ENCODE measurements at places on chromosomes 2 and 18. TPM values are rescaled to one million over a fixed set of nuclear protein-coding genes. Genes with fewer than 3 reads are reported as not detected.

DNA sequence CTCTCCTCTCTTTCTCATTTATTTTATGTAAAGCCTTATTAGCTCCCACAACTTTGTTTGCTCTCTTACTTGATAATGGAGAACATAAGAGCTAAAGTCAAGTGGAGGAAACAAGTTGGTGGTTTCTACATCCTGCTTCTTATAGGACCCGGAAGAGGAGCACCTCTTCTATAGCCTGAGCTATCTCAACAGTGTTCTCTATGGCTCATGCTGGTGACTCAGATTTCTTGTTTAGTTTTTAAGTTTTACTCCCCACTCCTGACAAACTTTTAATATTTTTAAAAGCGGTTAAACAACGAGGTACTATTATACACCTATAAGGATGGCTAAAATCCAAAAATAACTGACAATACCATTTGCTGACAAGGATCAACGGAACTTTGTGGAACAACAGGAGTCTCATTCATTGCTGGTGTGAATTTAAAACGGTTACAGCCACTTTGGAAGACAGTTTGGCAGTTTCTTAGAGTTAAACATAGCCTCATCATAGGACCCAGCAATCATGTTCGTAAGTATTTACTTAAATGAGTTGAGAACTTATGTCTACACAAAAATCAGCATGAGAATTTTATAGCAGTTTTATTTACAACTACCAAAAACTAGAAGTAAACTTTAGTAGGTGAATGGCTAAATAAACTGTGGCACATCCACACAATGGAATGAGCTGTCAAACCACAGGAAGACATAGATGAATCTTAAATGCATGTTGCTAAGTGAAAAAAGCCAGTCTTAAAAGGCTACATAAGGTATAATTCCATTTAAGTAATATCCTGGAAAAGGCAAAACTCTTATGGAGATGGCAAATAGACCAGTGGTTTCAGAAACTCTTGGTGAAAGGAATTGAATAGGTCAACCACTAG, 12.7 kb upstream of the CDC42EP3 start:
- H3K27me3 ChIP-seq, result no peaks in the 10 kb centered on the region
- H3K4me3 ChIP-seq, result no peak overlapping the region
- H3K36me3 ChIP-seq, result peaks cover 14% of the 10 kb centered on the region
- peaks cover 28% of the 10 kb centered on the region for H3K4me1 ChIP-seq
- no peak for DNase-seq

DNA sequence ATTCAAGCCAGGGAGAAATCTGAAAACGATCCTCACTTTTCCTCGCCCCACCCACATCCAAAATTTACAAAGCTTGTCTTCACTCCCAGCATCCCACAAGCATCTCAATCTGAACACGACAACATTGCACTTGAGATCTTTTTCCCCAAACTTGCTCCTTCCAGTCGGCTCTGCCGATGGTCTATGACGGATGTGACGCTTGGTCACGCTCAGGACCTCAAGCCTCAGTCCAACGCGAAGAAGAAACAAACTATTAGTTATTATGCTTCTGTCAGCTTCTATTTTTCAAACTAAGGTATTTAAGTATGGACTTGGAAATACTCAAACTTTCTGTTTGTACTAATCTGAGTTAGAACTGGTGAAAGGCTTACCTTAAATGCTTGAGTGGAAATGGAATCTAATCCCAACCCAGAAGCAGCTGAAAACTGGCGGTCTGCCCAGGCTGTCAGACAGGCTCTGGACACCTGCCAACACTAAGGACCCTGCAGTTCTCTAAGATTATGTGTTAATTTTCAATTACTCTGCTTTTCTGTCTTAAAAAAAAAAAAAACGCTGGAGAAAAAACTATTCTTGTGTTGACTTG, 132.1 kb upstream of the DNMT3A start:
- no peak overlapping the region for H3K27ac ChIP-seq
- peaks cover 27% of the 10 kb centered on the region for H3K36me3 ChIP-seq
- H3K4me1 ChIP-seq, result no peaks in the 10 kb centered on the region
- DNase-seq, result no peak

DNA sequence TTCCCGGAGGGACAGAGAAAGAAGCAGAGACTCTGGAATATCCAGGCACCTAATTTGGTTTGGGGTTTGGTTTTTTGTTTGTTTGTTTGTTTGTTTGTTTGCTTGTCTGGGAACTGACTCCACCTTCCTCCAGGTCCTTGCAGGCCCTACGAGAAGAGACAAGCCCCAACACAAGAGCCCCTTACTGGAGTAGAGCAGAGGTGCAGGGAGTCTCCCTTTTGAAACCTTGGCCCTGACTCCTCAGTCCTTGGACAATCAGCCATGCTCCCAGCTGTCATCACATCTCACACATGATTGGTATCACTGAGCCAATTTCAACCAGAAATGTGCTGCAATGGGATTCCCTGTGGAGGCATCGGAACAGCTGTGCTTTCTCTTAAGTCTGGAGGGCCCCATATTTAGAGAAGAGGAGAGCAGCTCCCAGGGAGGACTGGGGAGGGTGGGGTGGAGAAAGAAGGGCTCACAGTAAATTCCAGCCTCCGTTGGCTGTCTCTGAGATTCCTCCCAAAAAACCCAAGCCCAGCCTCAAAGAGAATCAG, 279.9 kb upstream of the NCKAP5 start:
- H3K4me3 ChIP-seq, result no peak overlapping the region
- DNase-seq, result no peak
- H3K36me3 ChIP-seq, result no peaks in the 10 kb centered on the region
- H3K4me1 ChIP-seq, result no peaks in the 10 kb centered on the region

GRCh38 chr18:23114911-23115310, 20.4 kb upstream of the CABLES1 start:
- H3K27ac ChIP-seq, result no peak overlapping the region
- no peak overlapping the region for H3K4me3 ChIP-seq
- DNase-seq, result no peak
- no peaks in the 10 kb centered on the region for H3K36me3 ChIP-seq
- peaks cover 11% of the 10 kb centered on the region for H3K4me1 ChIP-seq
- peaks cover 13% of the 10 kb centered on the region for H3K27me3 ChIP-seq

DNA sequence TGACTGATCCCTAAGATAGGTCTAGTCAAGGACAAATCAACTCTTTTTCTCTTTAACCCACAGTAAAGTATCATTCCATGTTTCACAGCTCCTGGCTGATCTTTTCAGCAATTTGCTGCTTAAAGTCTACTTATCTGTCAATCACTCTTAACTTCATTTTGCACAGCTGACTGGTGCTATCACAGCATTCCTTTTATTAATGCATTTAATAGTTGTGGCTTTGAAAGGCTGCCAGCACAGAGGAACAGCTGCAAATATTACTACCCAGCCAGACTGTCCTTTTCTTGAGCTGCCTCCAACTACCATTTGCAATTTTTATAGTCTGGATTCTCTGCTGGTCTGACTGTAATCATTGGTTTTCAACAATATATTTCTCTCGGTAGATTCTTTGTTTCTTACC, 303.5 kb downstream of the STK39 start:
- H3K4me3 ChIP-seq, result no peak overlapping the region
- no peaks in the 10 kb centered on the region for H3K4me1 ChIP-seq
- no peaks in the 10 kb centered on the region for H3K36me3 ChIP-seq

DNA sequence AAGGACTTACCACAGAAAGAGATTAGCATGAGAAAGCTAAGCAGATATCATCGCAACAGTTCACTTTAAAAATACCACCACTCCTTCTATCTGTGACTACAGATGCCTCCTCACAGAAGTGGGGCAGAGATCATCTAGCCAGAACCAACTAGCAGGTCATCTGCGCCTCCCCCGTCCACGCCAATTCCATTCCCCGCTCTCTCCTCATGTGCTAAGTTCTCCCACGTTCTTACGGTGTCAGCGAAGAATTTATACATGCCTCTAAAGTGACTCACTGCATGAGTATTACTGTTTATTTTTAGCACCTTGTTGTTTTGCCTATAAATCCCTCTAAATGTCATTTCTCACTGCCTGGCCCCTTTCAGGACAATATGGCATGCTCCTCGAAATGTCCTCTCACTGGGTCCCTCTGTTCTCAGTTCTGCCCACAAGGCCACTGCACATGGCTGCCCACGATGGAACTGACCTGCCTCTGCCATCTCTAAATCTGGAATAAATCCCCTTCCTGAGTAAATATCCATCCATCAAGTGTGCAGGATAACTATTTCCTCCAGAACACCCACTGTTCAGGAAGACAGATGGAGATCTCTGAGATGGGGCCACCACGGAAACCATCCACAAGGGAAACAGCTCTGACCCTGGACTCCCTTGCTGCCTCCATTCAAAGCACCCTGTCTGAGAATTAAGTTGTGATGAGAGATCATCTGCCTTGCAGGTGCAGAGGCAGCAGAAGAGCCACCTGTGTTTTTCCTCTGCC, 137.7 kb downstream of the IRS1 start:
- H3K27ac ChIP-seq, result no peak overlapping the region
- DNase-seq, result no peak
- H3K4me3 ChIP-seq, result no peak overlapping the region
- no peaks in the 10 kb centered on the region for H3K4me1 ChIP-seq
- peaks cover 31% of the 10 kb centered on the region for H3K27me3 ChIP-seq
- no peaks in the 10 kb centered on the region for H3K36me3 ChIP-seq

GRCh38 chr2:32905270-32905669, 41.5 kb upstream of the LTBP1 start:
- H3K27ac ChIP-seq, result no peak overlapping the region
- no peaks in the 10 kb centered on the region for H3K4me1 ChIP-seq
- no peaks in the 10 kb centered on the region for H3K36me3 ChIP-seq
- DNase-seq, result no peak

The KIAA2012 gene
- not detected for total RNA-seq
